ENCODE measurements at places on chromosomes 2 and 18.

GRCh38 chr2:42904576-42904876 is 112.1 kb upstream of the HAAO start:
- DNase-seq = no peak

- DNase-seq = no peak
Observed at GRCh38 chr2:155679647-155680046, 652.9 kb downstream of the NR4A2 start.

DNA sequence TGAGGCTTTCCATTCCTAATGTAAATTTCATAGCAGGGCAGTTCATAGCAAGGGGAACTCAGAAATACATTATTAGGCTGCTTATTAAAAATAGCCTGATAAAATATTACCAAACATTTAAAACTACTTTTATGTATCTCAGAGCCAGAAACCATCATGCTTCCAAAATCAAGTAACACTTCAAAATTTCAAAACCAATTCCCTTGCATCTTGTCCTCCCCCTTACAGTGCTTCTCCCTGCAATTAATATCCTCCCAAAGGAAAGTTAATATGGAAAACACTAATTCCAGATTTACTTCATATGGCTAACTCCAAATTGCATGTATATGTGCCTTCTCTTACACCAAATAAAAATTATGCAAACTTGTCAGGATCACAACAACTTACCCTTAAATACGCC is 6.6 kb downstream of the PLEKHH2 start:
- no peak for DNase-seq

- no peak for DNase-seq
Observed at GRCh38 chr2:86028766-86029381, 76.8 kb downstream of the POLR1A start.

GRCh38 chr2:12637754-12638153 is 79.0 kb upstream of the TRIB2 start:
- DNase-seq = no peak

DNA sequence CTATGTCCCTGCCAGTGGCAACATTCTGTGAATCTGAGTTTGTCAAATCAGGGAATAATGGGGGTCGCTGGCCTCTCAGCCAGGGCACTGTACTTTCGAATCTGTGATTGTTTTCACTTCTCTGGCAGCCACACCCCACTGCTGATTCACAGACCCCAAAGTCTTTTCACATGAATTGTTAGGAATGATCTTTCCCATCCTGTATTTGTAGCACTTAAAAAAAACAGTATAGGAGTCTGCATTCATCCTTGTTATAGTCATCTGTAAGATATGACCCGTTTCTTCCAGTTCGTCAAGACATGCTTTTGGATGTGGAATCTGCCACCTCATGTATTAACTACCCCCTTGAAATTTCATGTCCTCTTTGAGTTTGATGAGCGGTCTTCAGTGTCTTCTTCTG is 928 bp downstream of the NAGK start:
- DNase-seq = no peak

DNA sequence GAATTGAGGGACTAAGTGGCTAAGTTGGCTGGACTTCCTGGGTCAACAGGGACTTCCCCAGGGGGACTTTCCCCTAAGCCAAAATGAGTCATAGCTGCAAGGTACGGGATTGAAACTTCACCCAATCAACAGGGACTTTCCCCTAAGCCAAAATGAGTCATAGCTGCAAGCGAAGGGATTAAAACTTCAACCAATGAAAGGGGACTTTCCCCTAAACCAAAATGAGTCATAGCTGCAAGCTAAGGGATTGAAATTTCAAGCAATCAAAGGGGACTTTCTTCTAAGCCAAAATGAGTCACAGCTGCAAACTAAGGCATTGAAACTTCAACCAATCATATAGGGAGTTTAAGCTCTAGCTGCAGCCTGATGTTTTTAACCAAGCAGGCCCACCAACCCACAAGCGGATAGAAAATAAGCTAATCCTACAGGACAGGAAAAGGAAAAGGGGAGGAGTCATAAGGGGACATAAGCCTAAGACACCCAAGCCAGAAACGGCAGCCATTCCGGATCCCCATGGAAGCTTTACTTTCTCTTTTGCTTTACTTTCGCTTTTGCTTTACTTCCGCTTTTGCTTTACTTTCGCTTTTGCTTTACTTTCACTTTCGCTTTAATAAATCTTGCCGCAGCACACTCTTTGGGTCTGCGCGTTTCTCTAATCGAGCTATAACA is 1375.4 kb upstream of the CELF4 start:
- no peak for DNase-seq

DNA sequence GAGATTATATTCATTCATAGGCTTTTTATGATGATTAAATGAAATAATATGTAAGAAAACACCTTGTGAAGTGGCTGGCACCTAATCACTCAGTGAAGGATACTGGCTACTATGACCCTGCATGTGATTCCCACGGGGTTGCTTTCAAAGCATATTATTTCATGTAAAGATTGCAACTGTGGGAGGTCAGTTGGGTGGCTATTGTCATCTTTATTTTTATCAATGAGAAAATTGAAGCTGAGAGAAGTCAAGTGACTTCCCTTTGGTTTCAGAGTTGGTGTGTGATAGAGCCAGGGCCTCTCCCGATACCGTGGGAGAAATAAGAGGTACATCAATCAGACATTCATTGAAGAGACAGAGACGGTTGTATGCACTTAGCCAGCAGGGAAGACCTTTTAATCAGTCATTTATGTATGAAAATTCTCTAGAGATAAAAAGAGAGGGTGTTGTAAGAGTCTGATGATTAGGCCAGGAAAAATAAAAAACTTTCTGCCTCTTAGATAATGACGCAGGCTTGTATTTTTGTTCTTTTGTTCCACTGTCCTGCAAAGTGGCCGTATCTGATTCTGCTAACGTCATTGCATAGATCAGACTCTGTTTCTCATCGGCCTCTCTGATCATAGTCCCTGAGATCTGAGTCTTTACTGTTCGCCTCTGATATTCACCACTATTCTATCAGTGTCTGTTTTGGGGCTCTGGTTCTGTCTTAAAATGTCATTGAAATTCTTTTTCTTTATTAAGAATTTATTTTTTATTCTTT is 50.5 kb downstream of the QPCT start:
- no peak for DNase-seq

DNA sequence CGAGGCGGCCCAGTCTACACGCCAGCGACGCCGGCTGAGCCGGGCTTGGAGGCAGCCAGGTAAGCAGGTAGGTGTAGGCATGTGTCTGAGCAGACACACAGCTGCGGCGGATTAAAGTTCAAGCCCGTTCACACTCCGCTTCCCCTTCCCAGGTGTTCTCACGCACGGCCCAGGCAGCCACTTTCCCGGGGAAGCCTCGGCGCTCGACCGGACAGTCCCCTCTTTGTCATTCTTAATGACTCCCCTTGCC is 367 bp downstream of the TGFA start:
- peak; percentile 54 for DNase-seq

GRCh38 chr18:8601277-8602032 is 7.8 kb upstream of the RAB12 start:
- DNase-seq = no peak

GRCh38 chr2:56244911-56245530 is 61.2 kb downstream of the CCDC85A start:
- DNase-seq = no peak

DNA sequence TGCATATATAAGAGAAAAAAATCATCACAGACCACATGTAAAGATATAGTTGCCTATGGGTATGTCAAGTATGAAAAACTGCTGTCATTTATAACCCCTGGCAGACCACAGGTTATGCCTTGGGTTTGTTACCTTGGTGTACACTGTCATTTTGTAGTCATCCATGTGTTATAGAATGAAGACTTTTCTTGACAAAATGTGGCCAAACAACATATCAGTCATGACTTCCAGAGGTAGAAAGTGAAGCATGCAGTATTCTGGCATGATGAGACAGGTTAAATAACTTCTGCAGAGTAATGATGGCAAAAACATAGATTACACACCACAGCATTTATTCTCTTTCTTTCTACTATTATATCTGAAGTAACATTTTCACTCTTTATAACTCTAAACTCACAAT is 74.9 kb upstream of the NEUROD1 start:
- DNase-seq = no peak

DNA sequence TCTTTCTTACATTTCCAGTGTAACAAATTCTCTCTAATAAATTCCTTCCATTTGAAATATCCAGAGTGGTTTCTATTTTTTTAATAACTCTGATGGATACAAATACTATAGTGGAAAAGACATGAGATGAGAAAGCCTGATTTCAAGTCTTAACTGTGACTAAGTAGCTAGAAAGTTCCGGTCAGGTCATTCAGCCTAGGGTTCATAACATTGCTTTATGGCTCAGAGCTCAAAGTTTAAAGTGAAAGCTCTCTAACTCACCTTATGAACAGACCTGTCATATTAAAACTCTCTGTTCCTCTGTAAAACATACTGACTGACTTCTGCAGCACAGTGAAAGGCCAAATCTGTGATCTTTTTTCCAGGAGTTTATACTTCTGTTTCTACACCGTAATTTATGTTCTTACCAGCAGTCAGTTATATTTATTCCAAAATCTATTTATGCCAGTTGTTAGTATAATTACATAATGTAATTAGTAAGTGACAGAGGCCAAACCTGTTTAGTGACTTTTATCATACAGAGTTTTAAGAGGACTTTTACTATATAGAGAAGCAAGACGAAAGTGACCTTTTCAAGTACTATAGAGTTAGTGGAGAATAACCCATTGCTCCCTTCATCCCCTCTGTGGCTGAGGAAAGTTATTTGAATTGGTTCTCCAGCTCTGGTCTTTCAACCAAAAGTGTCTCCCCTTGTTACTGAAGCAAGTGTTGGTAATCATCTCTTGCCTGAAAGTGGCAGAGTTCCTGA is 118.8 kb upstream of the PDE1A start:
- DNase-seq = no peak

DNA sequence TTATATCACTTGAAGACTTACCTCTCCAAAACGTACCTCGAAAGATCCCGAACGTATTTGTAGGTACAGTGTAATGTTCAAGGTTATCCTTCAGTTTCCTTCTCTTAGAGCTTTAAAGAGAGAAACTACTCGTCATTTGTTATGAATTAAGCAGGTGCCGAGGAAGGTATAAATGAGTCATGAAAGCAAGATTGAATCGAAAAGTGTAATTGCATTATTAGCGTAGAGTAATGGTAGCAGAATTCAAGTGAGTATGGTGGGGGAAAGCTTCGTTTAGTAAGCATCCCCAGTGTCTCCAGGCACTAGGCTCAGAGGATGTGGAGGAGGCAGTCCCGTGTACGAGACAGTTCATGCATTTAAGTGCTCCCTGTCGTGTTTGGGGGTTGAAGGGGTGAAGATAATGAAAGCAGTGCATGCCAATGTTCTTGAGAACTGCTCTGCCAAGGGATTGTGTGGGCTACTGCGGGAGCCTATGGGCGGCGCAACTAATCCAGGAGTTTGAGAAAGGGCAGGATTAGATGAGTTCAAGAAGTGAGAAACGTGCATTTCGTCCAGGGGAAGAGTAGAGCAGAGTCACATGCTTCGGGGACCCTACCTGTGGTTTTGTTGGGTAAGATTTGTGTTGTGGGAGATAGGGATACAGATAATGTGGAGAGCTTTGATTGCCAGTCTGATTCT is 858 bp downstream of the POLR1B start:
- no peak for DNase-seq

GRCh38 chr2:196143730-196144131 is 27.6 kb downstream of the STK17B start:
- DNase-seq = no peak

DNA sequence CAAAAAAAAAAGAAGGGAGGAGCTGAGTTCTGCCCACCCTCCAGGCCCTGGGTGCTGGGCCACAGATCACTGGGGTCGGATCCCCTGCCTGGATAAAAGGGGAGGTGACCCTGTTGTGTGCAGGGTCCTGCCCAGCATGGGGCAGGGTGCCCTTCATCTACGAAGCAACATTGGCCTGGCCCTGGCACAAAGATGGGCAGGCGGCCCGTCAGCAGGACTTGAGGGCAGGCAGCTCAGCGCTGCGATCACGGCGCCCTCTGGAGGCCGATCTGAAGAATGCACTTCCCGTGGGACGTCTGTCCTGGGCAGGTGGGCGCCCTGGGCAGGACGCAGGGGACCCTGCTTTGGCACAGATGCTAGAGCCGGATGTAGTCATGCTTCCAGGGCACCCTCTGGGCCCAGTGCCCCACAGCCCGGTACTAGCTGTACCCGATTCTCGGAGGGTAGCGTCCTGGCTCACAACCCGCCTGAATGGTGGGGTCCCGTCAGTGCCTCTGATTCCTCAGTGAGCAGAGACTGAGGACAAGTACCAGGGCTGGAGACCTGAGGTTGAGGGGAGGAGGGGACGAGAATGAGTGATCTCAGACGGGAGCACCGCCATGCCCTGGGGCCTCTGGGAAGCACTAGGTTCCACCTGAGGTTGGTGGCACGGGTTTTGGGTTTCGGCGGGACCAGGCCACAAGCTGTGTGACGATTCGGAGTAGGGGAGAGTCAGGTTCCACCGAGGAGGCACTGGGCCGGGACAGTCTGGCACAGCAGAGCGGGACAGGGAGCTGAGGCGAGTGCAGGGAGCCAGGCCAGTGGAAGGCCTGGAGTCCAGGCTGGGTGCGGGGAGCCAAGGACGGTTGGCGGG is 18.0 kb downstream of the ARID5A start:
- DNase-seq = no peak

- no peak for DNase-seq
Observed at GRCh38 chr2:201171259-201171814, 11.6 kb upstream of the CASP10 start.

GRCh38 chr2:54903736-54904554 is 146.3 kb downstream of the RTN4 start:
- no peak for DNase-seq

DNA sequence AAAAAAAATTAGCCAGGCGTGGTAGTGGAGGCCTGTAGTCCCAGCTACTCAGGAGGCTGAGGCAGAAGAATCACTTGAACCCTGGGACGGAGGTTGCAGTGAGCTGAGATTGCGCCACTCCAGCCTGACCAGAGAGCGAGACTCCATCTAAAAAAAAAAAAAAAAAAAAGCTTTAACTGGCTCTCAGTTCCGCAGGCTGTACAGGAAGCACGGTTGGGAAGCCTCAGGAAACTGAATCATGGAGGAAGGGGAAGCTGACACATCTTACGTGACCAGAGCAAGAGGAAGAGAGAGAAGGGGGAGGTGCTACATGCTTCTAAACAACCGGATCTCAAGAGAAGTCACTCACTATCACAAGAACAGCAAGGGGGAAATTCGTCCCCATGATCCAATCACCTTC is 505.6 kb upstream of the SLC8A1 start:
- DNase-seq = no peak

- no peak for DNase-seq
Observed at GRCh38 chr18:31325051-31325450, 7.1 kb downstream of the DSG1 start.

GRCh38 chr2:160293391-160294091 is 93.5 kb upstream of the ITGB6 start:
- no peak for DNase-seq

Data from DMS79 (cell line).